ENCODE measurements at places on chromosomes 6 and 20.

DNA sequence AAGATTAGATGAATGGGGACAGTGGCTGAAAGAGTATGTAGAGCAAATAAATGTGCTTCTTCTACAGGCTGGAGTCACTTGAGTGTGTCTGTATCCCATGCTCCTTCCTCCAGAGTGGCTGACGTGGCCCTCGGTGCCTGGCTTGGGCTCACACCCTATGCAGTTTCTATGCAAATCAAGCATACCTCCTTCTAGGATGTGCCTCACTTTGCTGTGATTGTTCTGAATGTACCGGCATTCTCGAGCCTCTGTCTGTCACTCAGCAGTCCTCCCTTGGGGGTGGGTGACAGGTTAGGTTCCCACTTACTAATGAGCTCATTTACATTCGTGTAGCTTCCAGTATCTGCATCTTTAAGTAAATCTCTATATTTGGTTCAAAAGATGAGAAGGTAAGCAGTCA, 55.1 kb upstream of the HDDC2 start:
- DNase-seq: no peak

DNA sequence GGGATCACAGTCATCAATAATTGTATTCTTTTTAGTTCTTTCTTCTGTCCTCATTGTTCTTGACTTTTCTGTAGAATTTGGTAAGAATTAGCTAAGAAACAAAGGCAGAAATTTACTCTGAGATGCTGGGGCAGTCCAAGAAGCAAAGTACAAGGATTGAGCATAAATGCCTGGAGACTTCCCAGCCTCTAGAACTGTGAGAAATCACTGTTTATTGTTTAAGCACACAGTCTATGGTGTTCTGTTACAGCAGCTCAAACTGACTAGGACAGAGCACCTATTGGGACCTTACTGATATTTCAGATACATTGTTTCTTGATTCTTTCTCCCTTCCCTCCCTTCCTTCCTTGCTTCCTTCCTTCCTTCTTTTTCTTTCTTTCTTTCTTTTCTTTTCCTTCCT, 192.7 kb upstream of the SLC35B3 start:
- no peak for DNase-seq

DNA sequence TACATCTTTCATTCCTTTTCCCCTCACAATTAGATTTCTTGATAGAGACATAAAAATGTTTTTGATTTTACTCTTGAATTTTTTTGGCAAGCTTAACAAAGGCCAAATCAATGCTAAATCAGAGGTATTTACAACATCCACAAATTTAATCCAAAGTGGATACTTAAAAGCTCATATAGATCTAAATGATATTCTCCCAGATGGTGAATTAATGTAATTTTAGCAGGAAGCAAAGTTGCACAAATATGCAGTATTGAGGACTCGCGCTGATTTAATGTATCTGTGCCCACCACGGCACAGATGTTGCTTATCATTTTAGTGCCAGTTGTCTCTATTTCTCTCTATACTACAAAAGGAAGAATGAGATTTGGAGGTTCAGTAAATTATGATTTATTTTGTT, 167.4 kb downstream of the COL19A1 start:
- no peak for DNase-seq

DNA sequence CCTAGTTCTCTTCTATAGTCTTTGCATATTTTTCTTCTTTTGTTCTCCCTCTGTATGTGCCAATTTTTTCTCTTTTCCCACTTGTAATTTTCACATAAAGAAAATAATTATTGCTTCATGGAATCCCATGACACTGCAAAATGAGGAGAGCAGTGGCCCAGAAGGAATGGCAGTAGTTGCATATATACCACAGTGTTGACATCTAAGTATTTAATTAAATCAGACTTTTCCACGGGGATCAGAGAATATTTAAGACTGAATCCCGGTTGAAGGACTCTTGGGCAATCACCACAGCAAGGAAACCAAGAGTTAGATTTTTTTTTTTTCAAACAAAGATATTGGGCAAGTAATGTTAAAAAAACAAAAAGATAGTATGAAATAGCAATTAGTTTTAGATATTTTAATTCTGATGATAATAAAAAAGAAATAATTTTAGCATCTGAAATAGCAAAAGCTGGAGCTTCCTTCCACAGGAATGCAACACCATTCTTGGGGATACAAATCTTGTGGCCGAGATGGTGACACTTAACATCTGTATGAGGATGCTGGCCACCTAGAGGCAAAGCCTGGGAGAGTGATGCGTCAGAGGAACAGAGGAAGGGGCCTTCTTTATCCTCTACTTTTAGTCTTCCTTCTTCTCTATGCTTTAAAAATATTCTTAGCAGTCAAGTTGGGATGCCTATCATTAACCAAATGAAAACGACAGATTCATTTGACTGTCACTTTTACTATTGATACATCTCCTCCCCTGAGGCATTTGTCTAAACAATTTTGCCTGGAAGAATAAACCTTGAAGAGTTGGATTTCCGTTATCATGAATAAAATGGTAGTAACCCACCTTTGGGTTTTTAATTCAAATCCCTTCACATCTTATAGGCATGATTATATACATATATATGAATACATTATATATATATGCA, 356.2 kb downstream of the GJA1 start:
- DNase-seq: peak; percentile 83

GRCh38 chr20:58623579-58624473, 27.3 kb upstream of the STX16 start:
- peak; percentile 89 for DNase-seq
